ENCODE measurements at places on chromosomes 12 and 14.

DNA sequence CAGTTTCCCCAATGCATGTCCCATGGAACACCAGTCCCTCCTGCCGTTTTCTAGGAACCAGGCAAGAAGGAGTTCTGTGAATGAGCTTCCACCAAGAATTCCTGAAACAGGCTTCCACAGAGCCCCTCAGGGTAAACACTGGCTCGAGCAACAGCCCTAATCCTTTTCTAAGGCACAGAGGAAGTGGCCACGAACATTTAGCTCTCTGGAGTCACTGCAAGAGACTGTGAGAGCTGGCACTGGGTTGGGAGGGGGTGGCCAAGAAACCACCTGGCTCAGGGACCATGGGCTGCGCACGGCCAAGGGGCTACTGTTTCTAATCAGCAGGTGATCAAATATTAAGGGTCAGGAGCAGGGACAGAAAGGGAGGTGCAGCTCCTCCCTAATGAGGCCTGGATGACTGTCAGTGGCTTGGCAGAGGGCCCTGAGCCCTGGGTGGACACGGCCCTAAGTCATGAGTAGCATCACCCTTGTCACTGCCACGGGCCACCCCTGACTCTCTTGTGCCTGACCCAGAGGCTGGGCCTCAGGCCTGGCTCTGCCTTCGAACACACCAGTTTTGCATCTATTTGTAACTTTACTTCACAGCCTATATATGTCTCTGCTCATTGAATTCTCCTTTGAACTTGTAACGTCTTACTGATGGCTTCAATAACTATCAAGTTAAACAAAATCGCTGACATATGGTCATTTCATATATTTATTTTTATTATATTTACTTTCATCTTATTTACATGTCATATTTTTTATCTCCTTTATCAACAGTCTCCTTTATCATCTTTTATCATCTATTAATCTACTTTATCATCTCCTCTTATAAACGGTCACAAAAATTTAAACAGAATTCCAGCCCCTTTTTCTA lies 154.0 kb downstream of the DICER1 start:
- DNase-seq, result no peak

DNA sequence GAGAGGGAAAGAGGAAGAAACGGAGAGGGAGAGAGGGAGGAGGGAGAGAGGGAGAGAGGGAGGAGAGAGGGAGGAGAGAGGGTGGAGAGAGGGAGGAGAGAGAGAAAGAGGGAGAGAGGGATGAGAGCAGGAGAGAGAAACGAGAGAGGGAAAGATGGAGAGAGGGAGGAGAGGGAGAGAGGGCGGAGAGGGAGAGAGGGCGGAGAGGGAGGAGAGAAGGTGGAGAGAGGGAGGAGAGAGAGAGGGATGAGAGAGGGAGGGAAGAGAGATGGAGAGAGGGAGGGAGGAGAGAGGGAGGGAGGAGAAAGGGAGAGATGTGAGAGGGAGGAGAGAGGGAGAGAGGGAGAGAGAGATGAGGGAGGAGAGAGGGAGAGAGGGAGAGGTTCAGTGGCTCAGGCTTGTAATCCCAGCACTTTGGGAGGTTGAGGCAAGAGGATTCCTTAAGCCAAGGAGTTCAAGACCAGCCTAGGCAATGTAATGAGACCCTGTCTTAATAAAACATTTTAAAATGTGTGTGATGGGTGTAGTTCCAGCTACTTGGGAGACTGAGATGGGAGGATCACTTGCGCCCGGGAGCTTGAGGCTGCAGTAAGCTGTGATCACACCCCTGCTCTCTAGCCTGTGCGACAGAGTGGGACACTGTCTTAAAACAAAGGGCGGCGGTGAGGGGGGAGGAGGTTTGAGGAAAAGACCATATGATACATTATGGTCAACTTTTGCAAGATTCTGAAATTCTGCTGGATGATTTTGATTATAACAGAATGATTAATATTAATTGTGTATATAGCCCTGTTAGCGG lies 21.3 kb upstream of the SNRPF start:
- DNase-seq, result no peak

- DNase-seq, result no peak
These were observed 8.1 kb upstream of the KCNA5 start for GRCh38 chr12:5035618-5036017.

DNA sequence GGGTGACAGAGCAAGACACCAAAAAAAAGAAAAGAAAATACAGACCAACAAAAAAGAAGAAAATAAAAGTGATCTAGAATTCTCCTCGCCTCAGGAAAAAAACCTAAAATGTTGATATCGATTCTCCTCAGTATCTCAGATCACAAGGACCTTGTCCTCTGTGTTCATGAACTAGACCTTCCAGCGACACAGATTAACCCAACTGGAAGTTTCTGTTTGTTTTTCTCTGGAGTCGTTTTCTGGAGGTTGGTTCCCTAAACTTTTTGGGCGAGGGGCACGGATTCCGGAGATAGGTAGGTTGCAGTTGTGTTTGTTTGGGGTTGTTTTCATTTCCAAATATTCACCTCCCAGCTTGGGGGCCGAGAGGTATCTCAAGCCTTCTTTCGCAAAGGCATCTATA lies 559 bp upstream of the RFC5 start:
- DNase-seq, result no peak

GRCh38 chr14:60487211-60487610 lies 1.3 kb upstream of the C14orf39 start:
- DNase-seq, result no peak

GRCh38 chr12:23576372-23576771 lies 373.1 kb downstream of the SOX5 start:
- no peak for DNase-seq

DNA sequence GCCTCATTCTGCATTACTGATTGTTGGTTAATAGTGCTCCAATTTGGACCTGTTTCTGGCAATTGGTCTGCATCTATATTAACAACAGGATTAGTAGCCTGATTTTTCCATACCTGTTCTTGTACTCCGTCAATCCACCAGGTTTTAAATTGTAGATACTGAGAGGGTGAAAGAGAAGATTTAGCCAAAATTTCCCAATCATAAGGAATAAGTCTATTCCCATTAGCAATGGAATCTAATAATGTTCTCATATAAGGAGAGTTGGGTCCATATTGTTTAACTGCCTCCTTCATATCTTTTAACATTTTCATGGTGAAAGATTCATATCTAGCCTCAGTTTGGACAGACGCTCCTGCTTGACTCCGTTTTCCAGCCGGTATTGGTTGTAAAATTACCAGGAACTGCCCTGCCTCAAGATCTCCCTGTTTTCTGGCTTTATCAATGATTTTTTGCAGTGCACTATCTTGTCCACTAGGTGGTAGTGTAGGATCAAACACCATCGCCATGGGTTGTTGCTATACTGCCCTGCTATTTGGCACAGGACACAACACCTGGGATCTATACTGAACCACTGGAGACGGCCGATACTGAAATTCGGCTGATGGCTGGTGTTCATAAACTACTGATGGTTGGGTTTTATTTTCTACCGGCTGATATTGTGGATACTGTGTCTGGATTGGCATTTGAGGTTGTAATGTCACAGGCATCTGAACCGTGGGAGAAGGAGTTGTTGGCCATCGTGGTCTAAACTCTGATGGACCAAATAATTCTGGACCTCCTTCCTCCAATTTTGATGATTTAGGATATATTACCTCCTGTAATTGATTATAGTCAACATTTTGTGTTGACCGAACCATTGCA lies 25.2 kb downstream of the DHRS4L2 start:
- DNase-seq, result no peak

GRCh38 chr14:102525929-102526497 lies 16.4 kb upstream of the ANKRD9 start:
- no peak for DNase-seq

- DNase-seq, result no peak
These were observed 4.9 kb downstream of the SVOP start for GRCh38 chr12:109016016-109016415.

DNA sequence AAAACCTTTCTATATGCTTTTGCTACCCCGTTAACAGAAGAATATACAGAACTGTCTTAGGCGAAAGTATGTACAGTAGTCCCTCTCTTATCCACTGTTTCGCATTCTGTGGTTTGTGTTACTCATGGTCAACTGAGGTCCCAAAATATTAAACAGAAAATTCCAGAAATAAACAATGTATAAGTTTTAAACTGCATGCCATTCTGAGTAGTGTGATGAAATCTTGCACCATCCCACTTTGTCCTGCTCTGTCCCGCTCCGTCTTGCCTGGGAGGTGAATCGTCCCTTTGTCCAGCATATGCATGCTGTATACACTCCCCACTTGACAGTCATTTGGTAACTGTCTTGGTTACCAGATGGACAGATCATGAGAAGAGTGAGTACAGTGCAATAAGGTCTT lies 70.1 kb upstream of the STRN3 start:
- no peak for DNase-seq
